ENCODE measurements at places on chromosomes 11 and 22. TPM values are rescaled to one million over a fixed set of nuclear protein-coding genes. Genes with fewer than 3 reads are reported as not detected.

GRCh38 chr11:10320736-10321465 is 16.0 kb downstream of the ADM start:
- DNase-seq: no peak

Gene LRRC32
- total RNA-seq: 30.3 TPM

GRCh38 chr22:44554411-44554810 is 56.4 kb upstream of the RTL6 start:
- no peak for DNase-seq

DNA sequence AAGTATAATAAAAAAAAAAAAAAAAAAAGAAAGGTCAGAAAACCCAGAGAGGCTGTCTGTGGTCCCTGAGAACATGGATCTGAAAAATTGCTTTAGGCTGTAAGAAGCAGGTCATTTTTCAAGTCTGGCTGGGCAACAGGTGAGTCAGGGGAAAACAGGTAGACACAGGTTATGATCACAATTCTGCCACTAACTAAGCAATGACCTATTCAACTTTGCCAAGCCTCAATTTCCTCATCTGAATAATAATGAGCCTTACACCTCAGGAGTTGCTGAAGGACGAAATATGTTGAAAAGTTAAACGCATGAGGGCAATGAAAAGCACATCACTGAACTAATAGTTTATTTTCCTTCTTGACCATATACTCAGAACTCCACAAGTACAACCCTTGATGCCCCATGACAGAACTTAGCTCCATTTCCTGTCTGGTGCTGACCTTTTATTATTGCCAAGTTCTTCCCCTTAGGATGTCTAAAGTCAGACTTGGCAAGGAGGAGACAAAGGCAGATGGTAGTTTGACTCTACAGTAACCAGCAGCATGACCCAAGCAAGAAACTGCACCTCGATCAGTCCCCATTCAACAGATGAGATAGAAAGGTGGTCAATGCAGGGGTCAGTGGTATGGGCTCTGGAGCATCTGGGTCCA is 93.6 kb downstream of the SYN3 start:
- DNase-seq: no peak

Gene TH
- total RNA-seq: not detected

Gene SLC7A4
- 0.16 TPM for total RNA-seq

DNA sequence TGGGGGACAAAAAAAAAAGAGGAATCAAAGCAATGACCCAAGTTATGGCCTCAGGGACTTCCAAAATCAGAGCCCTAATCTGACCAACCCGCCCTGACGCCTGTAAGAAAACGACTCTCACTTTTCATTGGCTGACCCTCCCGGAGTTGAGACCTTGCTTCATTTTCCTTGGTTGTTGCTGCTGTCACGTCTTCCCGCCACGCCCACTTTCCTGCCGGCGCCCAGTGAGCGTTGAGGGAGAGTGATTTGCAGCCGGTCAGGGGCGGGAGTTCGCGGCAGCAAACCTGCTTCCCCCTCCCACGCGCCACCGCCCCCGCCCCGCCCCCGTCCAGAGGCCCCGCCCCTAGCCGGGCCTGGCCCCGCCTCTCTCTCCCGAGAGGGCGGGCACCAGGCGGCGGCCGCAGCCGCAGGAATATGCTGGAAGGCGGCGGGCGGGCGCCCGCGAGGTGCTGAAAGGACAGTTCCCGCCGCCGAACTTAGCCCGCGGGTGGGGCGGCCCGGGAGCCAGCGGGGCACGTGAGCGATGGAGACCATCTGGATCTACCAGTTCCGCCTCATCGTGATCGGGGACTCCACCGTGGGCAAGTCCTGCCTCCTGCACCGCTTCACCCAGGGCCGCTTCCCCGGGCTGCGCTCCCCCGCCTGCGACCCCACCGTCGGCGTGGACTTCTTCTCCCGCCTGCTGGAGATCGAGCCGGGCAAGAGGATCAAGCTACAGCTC is at the start of gene RAB39A:
RAB39A (plus strand) TSS at position 403 of the 721 bp plus-strand sequence; CDS start at position 524, 121 bp downstream.
- peak; percentile 88 for DNase-seq

DNA sequence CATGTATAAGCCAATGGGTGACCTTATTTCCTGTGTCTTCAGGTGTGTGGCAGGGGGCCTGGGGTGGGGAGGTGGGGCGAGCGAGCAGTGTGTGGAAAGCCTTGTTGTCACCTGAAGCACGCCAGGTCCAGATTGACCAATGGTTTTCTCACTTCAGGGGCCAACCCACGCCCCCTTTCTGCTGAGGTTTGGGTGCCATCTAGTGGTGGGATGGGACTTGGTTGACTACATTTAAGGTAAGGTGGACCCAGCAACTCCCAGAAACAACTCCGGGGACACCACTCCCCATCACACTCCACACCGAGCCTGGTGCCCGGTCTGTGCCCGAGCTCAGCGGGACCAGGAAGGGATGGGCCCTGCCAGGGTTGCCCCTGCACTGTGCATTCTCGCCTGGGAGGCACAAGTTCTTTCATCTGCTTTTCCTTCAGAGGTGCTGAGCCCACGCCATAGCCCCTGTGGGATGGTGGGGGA is 40.0 kb downstream of the TPCN2 start:
- peak; percentile 70 for DNase-seq

Gene CFAP300
- total RNA-seq: 0.38 TPM

- no peak for DNase-seq
Observed at GRCh38 chr22:31938296-31938695, 6.0 kb upstream of the YWHAH start.

DNA sequence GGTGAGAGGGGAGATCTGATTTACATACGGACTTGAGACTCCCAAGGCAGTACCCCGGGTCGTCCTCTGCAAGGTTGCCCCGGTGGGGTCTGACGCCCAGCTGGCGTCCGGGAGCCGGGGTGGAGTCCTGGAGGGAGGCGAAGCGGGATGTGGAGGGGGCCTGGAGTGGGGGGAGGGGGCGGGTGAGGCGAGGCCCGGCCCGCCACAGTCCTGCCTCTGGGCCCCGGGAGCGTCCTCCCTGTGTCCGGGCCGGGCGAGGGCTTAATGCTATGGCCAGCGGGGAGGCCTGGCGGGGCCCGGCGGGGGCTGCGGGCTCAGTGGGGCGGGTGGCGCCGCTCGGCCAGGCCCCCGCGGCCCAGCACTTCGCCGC is 2.4 kb upstream of the MYBPC3 start:
- DNase-seq: no peak

Gene PARVG
- total RNA-seq: 3.5 TPM

Gene BET1L
- total RNA-seq: 20.0 TPM

DNA sequence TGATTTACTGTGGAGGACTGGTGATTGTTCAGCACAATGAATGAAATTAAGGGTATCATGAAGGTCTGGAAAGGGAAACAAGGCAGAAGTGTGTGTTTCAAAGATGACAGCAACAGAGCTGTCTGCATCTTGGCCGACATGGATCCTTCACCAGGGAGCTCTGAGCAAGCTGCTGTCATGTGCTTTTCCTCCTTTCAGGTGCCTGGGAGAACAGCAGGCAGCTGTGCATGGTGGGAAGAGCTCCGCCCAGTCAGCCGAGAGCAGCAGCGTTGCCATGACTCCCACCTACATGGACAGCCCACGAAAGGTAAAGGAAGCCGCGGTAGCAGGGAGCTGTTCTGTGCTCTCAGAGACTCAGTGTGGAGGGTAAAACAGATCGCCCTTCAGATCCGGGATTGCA is 87.1 kb upstream of the YWHAH start:
- no peak for DNase-seq

Gene TBX1
- 3.2 TPM for total RNA-seq

Gene LRRC56
- 0.13 TPM for total RNA-seq

Gene OR2AG1
- not detected for total RNA-seq

Gene APOL3
- 25.5 TPM for total RNA-seq

- no peak for DNase-seq
Observed at GRCh38 chr11:122393209-122393860, 262.2 kb upstream of the UBASH3B start.

Gene TRIM51
- total RNA-seq: not detected
